ENCODE measurements at places on chromosomes 4 and X.

GRCh38 chr4:113311047-113311446 is 261.6 kb downstream of the ANK2 start:
- DNase-seq: no peak

DNA sequence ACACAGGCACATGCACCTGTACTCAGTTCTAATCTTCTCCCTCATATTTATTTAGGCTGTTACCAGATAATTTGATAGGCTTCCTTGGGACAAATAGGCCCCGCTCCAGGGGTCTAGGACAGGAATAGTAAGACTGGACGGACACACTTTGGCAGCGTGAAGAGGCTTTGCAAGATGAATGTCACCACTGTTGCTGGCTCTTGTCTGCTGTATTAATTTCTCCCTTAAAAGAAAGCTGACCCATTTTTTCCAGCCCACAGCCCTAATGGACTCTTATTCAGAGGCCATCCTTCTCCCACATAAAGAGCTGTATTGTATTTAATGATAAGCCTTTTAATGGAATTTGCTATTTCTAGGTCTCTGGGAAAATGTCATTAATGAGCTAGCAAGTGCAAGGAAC is 18.0 kb downstream of the FAM184B start:
- DNase-seq: no peak

DNA sequence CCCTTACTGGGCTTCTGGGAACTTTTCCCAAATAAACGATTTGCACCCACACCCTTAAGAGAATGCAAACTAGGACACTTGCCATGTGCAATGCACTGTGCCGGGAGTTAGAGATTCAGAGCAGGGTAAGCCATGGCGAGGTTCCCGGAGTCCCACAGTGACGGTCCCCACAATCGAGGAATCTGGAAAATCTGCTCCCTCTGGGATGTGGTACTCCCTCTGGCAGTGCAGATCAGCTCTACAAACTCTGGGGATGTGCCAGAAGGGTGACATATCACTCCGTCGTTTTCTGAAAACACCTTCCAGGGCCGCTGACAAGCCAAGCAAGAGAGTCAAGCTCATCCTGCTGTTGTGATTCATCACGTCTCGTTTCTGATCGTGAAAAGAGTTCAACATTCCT is 537.5 kb downstream of the BCOR start:
- no peak for DNase-seq

GRCh38 chrX:140274811-140275525 is 229.9 kb downstream of the SOX3 start:
- no peak for DNase-seq

- DNase-seq: no peak
These were observed 8.3 kb upstream of the SASH3 start for GRCh38 chrX:129771266-129771995.

- DNase-seq: no peak
These were observed 187.2 kb downstream of the FBXW7 start for GRCh38 chr4:152348670-152349069.

DNA sequence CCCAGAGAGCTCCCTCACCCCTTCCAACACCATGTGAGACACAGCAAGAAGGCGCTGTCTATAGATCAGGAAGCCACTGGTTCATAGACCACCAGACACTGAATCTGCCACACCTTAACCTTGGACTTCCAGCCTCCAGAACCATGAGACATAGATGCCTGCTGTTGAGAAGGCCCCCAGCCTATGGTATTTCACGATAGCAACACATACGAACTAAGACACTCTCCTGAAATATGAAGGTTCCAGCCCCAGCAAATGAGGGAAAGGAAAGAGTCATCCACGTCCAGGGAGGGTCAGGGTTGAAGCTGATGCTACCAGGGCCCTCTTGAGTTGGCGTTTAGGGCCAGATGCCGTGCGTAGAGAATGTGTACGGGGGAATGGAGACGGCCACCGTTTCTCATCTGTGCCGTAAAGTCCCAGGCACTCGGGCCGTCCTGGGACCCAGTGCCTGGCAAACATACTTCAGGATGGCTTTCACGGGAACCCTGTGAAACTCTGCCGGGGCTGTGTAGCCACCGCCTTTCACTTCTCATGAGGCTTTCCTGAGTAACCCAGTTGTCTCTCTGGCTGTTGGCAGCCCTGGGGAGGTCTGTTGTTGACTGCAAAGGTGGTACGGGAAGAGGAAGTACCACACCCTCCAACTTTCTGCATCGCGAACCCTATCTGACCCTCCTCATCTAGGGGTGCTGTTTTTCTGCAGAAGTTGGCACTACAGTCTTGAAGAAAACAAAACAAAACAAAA is 17.7 kb upstream of the P2RY8 start:
- DNase-seq: no peak

DNA sequence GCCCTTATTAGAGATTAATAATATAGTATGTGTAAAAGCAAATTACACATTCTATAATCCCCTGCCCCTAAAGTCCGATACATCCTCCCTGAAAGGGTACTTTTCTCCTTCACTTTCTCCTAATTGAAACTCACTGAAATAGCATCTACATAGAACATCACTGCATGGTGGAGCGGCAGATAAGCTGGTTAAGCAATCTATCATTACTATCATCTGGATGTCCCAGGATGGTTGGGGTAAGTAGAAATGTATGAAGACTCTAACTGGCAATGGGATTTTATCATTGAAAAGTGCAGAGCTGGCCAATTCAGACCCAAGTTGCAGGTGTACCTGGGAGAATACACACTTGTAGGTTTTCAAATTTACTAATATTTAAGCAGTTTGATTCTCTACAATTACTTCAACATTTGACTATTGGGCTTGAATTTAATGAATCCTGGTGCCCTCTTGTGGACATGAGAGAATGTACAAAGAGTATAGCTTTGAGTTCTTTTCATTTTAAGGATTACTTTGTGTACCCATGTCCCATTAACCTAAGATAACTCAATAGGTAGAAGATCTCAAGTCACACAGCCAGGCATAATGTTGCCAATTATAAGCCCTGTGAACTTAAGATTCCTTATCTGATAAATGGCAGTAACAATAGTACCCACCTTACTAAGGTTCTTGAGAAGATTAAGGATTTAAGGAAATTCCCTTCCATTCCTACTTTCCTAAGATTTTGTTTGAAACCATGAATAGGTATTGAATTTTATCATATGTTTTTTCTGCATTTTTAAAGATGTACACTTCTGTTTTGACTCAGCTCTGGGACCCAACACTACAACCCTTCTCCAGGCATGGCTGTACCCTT is 69.8 kb downstream of the SHROOM3 start:
- peak; percentile 52 for DNase-seq

- DNase-seq: no peak
These were observed 71.0 kb downstream of the MGST2 start for GRCh38 chr4:139736661-139737060.
